ENCODE measurements at places on chromosomes 11 and 22.

DNA sequence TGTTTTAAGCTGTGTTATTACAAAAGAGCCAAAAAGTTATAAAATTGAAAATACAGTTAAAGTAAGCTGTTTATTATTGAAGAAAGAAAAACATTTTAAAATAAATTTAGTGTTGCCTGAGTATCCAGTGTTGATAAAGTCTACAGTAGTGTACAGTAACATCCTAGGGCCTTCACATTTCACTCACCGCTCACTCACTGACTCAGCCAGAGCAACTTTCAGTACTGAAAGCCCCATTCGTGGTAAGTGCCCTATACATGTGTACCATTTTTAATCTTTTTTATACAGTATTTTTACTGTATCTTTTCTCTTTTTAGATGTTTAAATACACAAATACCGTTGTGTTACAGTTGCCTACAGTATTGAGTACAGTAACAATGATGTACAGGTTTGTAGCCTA, 35.0 kb downstream of the POLD3 start:
- no peak for DNase-seq

DNA sequence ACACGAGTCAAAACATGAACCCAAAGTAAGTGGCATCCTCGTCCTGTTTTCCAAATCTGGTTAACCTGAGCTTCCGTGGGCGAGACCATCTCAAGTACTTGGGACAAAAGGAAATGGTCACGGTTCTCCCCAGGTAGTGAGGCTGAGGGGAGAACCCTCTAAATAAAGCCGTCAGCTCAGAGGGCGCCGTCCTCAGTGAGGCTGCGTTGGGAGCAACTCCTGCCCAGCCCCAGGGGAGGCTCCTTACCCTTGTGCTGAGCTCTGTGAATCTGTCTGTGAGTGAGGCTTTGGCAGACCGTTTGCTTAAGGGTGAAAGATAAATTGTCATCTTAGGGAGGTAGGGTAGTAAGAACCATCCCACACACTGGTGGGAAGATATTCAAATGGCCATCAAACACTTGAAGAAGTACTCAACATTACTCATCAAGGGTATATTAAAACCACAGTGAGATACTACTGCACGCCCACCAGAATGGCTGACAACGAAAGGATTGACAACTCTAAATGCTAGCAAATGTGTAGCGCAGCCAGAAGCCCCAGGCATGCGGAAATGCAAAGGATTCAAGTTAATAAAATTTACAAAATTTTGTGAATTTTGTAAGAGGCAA, 321.0 kb downstream of the TBC1D22A start:
- DNase-seq = no peak

- no peak for DNase-seq
Measured at GRCh38 chr11:17596711-17597110, 49.7 kb downstream of the OTOG start.

DNA sequence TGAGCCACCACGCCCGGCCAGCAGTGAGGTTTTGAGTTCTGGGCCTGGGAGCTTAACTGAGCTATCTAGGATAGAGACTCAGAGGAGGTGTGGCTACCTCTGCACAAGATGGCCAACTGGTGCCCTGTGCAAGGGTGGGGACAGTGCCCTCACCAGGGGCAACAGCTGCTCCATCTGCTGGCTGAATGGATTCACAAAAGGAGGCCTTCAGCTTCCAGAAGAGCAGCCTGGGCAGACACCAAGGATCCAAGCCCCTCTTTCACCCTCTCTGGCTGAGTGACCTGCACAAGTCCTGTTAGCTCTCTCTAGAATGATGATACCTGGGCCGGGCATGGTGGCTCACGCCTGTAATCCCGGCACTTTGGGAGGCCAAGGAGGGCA, 33.5 kb upstream of the BAIAP2L2 start:
- no peak for DNase-seq

DNA sequence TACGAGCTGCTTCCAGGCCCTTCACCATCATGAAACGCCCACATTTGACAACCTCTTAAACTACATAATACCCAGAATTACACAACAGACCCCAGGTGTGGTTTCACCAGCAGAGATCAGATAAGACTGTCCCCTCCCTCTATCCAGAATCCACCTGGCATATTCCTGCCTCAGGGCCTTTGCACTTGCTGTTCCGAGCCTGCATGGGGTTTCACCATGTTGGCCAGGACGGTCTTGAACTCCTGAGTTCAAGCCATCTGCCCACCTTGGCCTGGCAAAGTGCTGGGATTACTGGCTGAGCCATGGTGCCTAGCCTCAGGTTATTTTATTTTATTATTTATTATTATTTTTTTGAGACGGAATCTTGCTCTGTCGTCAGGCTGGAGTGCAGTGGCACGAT, 73.4 kb downstream of the FBXO7 start:
- DNase-seq = no peak

GRCh38 chr22:20186183-20186870, 35.5 kb upstream of the CCDC188 start:
- DNase-seq = no peak

DNA sequence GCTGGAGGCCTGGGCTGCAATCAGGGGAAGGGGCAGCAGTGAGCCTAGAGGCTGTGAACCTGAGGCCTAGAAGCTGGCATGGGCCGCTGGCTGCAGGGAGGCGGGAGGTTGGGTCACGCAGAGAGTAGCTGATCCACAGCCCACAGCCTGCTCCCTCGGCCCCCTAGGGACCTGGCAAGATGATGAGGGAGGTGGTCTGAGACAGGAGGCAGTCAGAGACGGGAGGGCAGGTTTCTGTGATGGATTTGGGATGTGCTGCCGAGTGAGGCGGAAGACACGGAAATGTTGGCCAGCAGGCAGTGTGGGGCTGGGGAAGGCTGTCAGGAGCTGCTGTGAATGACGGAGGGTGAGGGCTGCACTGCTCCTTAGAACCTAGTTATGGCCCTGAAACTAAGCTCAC, 22.7 kb downstream of the LRFN4 start:
- DNase-seq = no peak

DNA sequence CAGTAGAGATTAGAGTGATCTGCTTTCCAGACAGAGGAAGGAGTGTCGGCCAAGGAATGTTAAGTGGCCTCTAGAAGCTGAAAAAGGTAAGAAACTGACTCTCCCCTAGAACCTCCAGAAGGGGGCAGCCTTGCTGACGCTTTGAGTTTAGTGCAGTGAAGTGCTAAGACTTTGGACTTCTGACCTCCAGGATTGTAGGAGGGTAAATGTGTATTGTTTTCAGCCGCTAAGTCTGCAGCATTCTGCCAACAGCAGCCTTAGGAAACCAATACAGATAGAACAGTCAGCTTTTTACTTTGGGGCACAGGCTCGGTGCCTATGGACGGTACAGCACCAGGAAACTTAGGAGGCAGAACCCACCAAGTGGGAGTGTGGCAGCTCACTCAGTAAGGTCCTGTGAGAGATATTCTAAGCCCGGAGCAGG, 3.6 kb upstream of the TBC1D22A start:
- peak; percentile 82 for DNase-seq

DNA sequence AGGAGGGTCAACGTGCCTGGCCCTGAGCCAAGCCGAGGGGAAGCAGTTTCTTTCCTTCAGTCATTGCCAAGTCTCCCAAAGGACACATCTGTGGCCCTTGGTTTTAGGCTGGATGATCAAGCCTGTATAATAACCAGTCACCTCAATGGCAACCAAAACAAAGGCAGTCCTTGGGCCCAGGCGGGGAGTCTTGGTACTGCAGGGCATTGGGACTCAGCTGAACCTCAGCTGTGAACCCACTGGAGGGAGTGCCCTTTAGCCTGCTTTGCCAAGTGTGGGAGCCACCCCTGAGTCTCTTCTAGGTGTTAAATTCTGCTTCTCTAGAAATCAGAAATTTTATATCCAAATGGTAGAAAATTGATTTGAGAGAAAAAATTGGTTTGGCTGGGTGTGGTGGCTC, 36.9 kb downstream of the CPT1A start:
- no peak for DNase-seq

DNA sequence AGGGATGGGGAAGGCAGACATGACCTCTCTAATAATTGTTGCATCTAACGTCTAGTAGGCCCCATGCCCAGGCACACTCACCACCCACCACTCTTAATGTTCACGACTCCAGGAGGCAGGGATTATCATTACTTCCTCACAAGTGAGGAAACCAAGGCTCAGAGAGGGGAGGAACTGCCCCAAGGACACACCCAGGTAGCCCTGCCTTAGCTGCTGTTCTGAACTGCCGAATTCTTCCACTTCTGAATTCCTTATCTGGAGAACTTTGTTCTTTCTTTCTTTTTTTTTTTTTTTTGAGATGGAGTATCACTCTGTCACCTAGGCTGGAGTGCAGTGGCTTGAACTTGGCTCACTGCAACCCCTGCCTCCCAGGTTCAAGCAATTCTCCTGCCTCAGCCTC, 16.7 kb downstream of the SLCO2B1 start:
- DNase-seq = peak; percentile 47

DNA sequence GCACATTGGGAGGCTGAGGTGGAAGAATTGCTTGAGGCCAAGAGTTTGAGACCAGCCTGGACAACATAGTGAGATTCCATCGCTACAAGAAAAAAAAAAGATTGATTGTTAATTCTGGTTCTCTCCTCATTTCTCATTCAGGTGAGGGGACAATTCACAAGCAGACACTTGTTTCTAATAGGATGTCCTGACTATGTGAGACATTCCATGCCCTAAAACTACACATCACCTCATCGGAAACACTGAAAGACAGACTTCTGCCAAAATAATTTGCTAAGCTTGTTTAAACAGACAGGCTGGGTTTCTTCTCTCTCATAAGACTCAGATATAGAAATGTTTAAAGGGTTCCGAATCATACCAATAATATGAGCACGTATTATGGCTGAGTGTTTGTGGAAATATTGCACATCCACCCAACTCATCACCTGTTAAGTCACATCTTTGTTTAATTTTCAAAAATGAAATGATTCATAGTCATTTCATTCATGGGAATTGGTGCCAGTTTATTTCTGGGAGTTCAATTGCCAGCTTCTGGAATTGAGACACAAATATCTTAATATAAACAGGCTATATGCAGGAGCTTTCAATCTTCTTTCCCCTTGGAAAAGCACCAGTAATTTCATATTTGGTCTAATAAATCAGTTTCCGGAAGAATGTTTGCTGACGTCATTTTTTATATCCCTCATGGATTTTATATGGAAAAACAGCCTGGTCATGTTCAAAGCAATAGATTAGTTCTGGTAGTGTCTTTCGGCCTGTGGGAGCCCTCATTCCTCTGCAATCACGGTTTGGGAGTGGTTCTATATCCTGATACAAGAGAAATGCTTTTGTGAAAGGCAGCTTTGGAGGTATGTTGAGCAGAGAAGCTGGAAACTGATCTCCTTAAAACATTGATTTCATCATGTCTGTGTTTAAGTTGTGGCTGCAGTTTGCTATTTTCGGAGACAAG, 87.0 kb downstream of the BDNF start:
- DNase-seq = no peak

DNA sequence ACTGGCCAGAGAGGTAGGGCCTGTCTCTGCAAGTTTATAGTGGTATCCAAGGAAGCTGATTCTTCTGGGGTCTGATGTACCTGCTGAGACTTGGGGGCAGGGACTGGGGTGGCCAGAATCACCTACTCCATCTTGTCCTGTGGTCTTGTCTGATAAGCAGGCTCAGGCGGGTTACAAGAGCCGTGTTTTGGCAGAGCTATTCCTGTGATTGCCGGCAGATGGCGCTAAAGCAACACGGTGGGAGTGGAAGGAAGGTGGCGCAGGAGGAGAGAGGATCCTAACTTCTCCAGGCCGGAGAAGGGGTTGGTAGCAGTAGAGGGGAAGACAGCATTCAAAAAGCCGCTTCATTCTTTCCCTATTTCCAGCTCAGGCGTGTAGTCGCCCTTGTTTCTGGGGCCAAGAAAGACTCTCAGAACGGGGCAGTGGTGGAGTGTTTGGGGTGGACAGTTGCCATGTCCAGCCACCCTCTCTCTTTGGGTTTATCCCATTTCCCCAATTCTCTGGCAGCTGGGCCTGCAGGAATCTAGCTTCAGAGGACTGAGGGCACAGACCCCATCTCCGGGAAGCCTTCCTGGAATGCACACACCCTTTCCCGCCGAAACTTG, 15.1 kb downstream of the CHRM1 start:
- DNase-seq = peak; percentile 86

DNA sequence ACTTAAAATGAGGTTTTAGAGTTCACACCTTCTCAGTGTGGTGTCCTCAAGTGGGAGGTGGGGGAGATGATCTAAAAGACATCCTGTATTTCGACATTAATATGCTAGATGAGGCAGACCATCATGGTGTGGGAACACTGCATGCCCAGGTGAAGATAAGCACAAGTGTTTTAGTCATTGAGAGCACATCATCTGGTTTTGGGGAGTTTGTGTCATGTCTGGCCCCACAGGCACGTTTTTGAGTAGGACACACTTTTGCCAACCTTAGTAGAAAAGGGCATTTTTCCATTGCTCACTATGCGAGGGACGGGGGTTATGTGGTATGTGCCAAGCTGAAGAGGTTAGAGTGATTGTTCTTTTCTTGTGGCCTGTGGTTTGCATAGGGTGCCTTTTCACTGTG, 189.3 kb downstream of the DBX1 start:
- no peak for DNase-seq

- DNase-seq = no peak
Measured at GRCh38 chr22:28977481-28977971, 84.1 kb downstream of the C22orf31 start.

GRCh38 chr22:27440304-27440865, 361.2 kb downstream of the MN1 start:
- no peak for DNase-seq

- DNase-seq = no peak
Measured at GRCh38 chr22:50734986-50735738, 2.8 kb upstream of the ACR start.

DNA sequence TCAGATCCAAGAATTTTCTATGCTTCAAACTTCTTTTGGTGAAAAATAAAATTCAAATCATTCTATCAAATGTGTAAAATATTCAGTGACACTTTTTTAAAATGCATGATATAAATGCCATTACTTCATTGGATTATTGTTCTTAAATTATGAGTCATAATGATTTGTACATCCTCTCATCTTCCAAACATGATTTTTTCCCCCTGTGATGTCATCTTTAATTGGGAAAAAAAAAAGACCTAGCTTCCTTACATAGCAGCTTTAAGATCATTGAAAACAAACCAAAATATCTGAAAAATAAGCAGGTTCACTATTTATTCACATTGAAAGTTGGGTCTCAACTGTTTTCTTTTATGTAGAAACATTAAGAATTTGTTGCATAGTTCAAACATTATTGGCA, 1549.4 kb downstream of the LRRC4C start:
- no peak for DNase-seq

- DNase-seq = peak; percentile 72
Measured at GRCh38 chr22:42169055-42169469, 38.5 kb upstream of the CYP2D6 start.
